Metanephros (tissue), 2 donors: ENCODE measurements at places on chromosomes 7 and 10. TPM values are rescaled to one million over a fixed set of nuclear protein-coding genes. Genes with fewer than 3 reads are reported as not detected.

PGAM2 gene
- total RNA-seq, result 102 TPM

PTPRZ1 gene
- total RNA-seq, result 2.7 TPM

HTR5A gene
- not detected for total RNA-seq

RTKN2 gene
- 5.7 TPM for total RNA-seq

PRSS1 gene
- 0.41 TPM for total RNA-seq

SMNDC1 gene
- total RNA-seq, result 14.1 TPM

FAM25C gene
- not detected for total RNA-seq

GRID2IP gene
- total RNA-seq, result 1.5 TPM

SH2D4B gene
- total RNA-seq, result 0.12 TPM

CCDC146 gene
- total RNA-seq, result 11.1 TPM

AQP1 gene
- total RNA-seq, result 143 TPM

SLC37A3 gene
- total RNA-seq, result 64.3 TPM

SFRP5 gene
- total RNA-seq, result 0.58 TPM

CACUL1 gene
- 54.6 TPM for total RNA-seq

FOXI2 gene
- total RNA-seq, result 0.47 TPM

WAPL gene
- total RNA-seq, result 44.6 TPM

CYP2W1 gene
- 3.0 TPM for total RNA-seq

ANKRD1 gene
- total RNA-seq, result 1.3 TPM

ADAM8 gene
- total RNA-seq, result 11.7 TPM

PRF1 gene
- 2.0 TPM for total RNA-seq

SLC26A5 gene
- total RNA-seq, result not detected
